ENCODE measurements at places on chromosomes 4 and X. TPM values are rescaled to one million over a fixed set of nuclear protein-coding genes. Genes with fewer than 3 reads are reported as not detected.
A peak's percentile ranks its signal among the peaks of the same experiment; 100 is the strongest.

DNA sequence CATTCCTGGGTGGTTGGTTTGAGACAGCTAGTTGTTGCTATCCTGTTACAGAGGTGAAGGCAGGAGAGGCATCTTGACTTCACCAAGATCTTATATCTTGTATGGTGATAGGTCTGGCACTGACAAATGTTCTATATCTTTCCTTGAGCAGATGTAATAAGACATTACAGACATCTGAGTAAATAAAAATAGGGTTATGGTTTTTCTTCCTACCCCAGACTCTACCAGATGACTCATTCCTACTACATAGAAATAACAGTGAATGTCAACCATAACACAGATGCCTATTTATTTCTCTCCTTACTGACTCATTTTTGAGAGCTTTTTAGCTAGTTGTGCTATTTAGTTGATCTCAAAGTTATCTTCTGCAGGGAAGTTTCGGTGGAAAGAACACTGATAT, 21.9 kb downstream of the HNRNPH2 start:
- peaks cover 14% of the 10 kb centered on the region for H3K4me1 ChIP-seq
- H3K27ac ChIP-seq = peak overlapping the region; percentile 74
- H3K36me3 ChIP-seq = no peaks in the 10 kb centered on the region

GRCh38 chr4:83436680-83437079, 18.9 kb downstream of the HELQ start:
- H3K4me1 ChIP-seq = no peaks in the 10 kb centered on the region
- no peak overlapping the region for H3K27ac ChIP-seq
- peaks cover 20% of the 10 kb centered on the region for H3K36me3 ChIP-seq
- H3K4me3 ChIP-seq = no peak overlapping the region
- H3K27me3 ChIP-seq = no peaks in the 10 kb centered on the region

- H3K4me3 ChIP-seq = no peak overlapping the region
- no peaks in the 10 kb centered on the region for H3K36me3 ChIP-seq
- no peak for DNase-seq
- H3K27ac ChIP-seq = no peak overlapping the region
- H3K27me3 ChIP-seq = no peaks in the 10 kb centered on the region
- H3K4me1 ChIP-seq = peaks cover 17% of the 10 kb centered on the region
Observed at GRCh38 chr4:122803788-122804208, 22.8 kb upstream of the FGF2 start.

The MTNR1A gene
- not detected for polyA plus RNA-seq

DNA sequence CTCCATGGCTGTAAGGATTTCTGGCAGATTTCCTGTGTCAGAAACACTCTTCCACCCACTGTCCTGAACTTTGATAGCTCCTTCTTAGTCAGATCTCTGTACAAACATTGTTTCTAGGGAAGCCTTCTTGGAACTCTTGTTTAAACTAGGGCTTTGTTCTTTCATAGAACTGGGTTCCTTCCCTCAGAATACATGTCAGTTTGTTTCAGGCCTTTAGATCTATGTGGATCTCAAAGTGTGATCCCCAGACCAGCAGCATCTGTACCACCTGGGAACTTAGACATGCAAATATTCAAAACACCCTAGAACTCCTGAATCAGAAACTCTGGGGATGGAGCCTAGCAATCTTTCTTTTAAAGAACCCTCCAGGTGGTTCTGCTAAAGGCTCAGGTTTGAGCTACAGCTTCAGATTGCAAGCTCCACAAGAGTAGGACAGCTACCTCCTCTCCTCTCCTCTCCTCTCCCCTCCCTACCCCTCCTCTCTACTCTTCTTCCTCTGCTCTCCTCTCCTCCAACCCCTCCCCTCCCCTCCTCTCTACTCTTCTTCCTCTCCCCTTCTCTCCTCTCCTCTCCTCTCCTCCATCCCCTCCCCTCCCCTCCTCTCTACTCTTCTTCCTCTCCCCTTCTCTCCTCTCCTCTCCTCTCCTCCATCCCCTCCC, 12.7 kb downstream of the RASSF6 start:
- peaks cover 17% of the 10 kb centered on the region for H3K27me3 ChIP-seq
- H3K36me3 ChIP-seq = no peaks in the 10 kb centered on the region

- DNase-seq = peak; percentile 42
- H3K27ac ChIP-seq = no peak overlapping the region
- H3K4me3 ChIP-seq = peak overlapping the region; percentile 93
- no peaks in the 10 kb centered on the region for H3K36me3 ChIP-seq
- 0 out of 2 replicates have a peak, but pooled peaks cover 10% of the 10 kb centered on the region for H3K4me1 ChIP-seq
- H3K27me3 ChIP-seq = peaks cover 49% of the 10 kb centered on the region
Observed at GRCh38 chr4:148445071-148445859, 3.1 kb upstream of the NR3C2 start.

DNA sequence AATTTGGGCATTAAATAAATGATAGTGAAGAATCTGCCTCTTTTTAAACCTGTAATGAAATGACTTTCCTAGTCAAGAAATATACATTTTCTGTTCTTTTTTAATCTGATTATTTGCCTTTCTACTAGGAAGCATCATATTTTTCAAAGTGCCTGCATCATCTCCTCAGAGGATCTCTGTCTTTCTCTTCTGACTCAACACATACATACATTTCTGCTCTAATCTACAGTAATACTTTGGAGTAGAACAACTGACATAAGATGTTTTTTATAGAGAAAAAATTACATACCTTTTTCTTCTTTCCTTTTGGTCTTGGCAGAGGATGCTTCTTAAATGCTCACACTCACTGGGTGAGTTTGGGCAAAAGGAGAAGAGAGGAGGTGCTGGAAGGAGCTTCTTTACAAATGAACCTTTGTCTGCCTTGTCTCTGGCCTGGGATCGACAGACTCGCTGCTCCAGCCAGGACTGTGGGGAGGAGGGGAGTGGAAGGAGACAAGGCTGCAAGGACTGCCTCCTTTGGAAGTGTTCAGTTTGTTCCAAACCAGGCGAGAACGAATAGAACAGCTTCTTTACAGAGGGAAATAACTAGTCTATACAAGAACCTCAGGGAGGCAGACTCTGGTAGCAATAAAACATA, at the start of gene SCRG1:
SCRG1 (minus strand) TSS at position 338 of the 637 bp plus-strand sequence. CDS start 7,702 bp downstream, outside the sequence.
- no peaks in the 10 kb centered on the region for H3K27me3 ChIP-seq
- no peak for DNase-seq
- H3K36me3 ChIP-seq = no peaks in the 10 kb centered on the region
- H3K27ac ChIP-seq = no peak within 1 kb of the TSS
- peaks cover 17% of the 10 kb centered on the region for H3K4me1 ChIP-seq
- no peak within 1 kb of the TSS for H3K4me3 ChIP-seq
